ENCODE measurements at places on chromosomes 6 and 20. TPM values are rescaled to one million over a fixed set of nuclear protein-coding genes. Genes with fewer than 3 reads are reported as not detected.

DNA sequence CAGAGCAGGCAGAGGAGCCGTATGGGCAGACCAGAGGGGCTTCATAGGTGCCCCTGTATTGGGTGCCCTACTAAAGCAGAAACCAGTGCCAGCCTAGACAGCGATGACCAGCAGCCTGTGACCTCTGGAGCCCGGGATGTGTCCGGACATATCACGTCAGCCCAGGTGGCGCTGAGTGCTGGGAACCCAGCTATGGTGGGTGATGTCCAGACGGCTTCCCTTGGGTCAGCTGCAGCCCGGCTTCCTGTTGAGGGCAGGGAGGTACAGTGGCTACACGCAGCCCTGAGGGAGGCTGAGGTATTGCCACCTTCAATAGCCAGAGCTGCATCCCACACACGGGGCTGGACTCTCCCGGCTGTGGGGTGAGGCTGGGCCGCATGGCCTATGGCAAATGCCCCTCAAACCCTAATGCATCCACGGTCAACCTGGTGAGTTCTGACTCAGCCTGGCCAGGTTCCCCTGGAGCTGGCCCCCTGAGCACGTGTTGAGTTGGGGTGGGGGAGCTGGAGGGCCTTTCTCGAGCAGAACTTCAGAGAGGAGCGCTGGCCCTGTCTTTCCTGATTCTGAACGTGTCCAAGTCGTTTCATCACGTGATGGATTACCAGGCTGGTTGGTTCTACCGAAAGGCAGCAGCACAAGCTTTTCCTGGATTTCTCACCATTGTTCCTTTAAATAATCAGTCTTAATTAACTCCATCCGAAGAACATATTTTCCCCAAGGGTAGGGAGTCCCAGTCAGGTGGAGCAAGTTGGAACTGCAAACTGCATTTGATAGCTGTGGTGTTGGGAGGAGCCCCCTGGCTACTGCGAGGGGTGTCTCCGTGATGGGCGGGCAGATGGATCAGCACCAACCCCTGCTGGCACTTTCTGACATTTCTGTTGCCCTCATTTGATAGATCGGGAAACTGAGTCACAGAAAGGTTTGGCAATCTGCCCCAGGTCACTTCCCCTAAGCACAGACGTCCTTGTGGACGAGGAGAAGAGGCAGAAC lies 7.1 kb upstream of the MYT1 start:
- no peaks in the 10 kb centered on the region for H3K4me1 ChIP-seq
- H3K4me3 ChIP-seq = no peak overlapping the region
- no peak for DNase-seq
- no peak overlapping the region for H3K27ac ChIP-seq
- H3K27me3 ChIP-seq = peaks cover 73% of the 10 kb centered on the region

Gene ZBTB12
- total RNA-seq = 1.9 TPM

Gene TNXB
- 89.8 TPM for total RNA-seq

- H3K27me3 ChIP-seq = no peaks in the 10 kb centered on the region
- H3K36me3 ChIP-seq = no peaks in the 10 kb centered on the region
- no peaks in the 10 kb centered on the region for H3K4me1 ChIP-seq
- no peak for DNase-seq
Observed at GRCh38 chr6:42199106-42199981, 4.6 kb upstream of the GUCA1B start.

DNA sequence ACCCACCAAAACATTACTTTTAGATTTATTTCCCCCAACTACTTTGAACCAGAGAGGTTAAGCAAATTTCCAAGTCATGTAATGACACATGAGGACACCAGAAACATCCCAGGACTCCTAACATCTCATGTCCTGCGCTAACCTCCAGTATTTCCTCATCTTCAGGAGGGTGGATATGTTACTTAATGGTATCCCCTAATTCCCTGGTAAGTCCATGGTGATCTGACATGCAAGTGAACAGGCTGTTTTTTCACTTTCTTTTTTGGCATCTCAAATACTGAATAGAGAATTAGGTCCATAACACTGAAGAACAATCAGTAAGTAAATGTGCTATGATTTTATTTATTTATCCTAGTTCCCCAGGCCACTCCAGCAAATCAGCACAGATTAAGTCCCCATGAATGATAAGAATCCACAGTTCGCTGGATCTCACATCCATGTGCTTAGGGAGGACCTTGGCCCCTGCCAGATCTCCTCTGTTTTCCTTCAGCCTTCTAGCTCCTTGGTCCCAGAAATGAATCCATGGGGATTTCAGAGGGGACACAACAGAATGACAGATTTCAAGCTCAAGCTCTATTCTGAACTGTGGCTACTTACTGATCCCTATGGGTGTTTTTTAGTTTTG lies 334.6 kb downstream of the CDC5L start:
- no peak for DNase-seq
- H3K36me3 ChIP-seq = no peaks in the 10 kb centered on the region
- H3K4me1 ChIP-seq = no peaks in the 10 kb centered on the region

- DNase-seq = no peak
- H3K27me3 ChIP-seq = no peaks in the 10 kb centered on the region
- no peak overlapping the region for H3K4me3 ChIP-seq
- H3K27ac ChIP-seq = no peak overlapping the region
- H3K36me3 ChIP-seq = no peaks in the 10 kb centered on the region
- no peaks in the 10 kb centered on the region for H3K4me1 ChIP-seq
Observed at GRCh38 chr20:60447703-60448102, 489.5 kb downstream of the CDH26 start.

Gene WFDC10B
- total RNA-seq = not detected

DNA sequence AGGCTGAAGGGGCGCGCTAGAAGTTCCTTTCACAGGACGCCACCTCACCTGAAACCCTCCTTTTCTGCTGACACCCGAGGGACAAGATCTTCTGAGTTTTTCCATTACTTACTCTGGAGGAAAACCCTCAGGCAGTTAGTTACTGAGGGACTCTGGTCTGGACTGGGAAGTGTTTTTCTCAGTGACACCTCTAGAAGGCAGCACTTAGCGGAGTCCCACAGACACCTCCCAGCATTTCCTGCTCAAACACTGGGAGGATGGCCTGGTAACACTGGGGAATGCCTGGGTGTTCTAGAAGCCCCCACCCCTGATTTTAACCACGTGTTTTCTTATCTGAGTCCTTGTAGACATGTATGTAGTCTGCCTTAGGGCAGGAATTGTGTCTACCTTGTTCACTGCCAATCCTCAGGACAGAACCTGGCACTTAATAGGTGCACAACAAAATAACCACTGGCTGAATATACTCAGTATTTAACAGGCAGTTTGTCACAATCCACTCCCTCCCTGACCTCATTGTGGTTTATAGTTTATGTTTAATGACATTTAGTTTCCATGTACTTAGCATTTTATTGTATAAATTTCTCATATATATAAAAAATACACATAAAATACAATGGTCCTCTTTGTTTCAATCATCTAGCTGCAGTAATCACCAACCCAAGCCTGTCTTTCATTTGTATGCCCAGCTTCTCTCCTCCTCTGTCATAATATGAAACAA lies 4.8 kb downstream of the GSTA3 start:
- DNase-seq = no peak
- H3K27ac ChIP-seq = no peak overlapping the region
- H3K4me3 ChIP-seq = no peak overlapping the region
- H3K4me1 ChIP-seq = no peaks in the 10 kb centered on the region
- no peaks in the 10 kb centered on the region for H3K36me3 ChIP-seq

DNA sequence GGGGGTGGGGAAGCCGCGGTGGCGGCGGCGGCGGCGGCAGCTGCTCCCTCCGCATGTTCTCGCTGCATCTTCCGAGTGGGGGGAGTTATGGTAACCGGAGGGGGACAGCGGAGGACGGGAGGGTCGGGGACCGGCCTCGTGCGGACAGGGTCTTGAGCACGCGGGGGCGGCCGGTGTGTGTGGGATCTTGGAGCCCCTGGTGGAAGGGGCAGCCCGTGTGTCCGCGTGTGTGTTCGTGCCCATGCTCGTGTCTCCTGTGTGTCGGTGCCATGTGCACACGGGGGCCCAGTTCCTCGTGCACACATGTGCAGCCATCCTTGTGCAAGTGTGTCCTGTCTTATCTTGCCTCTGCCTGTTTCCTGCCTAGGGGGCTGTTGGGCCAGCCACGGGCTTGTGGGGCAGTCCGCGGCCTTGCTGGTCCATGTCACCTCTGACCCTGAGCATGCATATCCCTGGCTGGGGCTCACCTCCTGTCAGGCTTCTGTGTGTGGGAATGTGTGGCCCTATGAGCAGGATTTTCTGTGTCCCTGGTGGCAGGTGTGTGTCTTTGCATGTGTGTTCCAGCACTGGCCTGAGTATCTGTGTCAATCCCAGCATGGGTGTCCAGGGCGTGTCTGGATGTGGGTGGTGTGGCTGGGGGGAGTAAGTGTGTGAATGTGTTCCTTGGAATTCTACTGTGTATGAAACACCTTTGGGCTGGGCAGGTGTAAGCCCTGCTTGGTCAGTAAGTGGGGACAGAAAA lies 8.5 kb downstream of the SYNGAP1 start:
- H3K27me3 ChIP-seq = no peaks in the 10 kb centered on the region
- H3K4me3 ChIP-seq = peak overlapping the region; percentile 83
- no peak for DNase-seq
- H3K27ac ChIP-seq = peak overlapping the region; percentile 97
- peaks cover 11% of the 10 kb centered on the region for H3K4me1 ChIP-seq
- H3K36me3 ChIP-seq = no peaks in the 10 kb centered on the region

DNA sequence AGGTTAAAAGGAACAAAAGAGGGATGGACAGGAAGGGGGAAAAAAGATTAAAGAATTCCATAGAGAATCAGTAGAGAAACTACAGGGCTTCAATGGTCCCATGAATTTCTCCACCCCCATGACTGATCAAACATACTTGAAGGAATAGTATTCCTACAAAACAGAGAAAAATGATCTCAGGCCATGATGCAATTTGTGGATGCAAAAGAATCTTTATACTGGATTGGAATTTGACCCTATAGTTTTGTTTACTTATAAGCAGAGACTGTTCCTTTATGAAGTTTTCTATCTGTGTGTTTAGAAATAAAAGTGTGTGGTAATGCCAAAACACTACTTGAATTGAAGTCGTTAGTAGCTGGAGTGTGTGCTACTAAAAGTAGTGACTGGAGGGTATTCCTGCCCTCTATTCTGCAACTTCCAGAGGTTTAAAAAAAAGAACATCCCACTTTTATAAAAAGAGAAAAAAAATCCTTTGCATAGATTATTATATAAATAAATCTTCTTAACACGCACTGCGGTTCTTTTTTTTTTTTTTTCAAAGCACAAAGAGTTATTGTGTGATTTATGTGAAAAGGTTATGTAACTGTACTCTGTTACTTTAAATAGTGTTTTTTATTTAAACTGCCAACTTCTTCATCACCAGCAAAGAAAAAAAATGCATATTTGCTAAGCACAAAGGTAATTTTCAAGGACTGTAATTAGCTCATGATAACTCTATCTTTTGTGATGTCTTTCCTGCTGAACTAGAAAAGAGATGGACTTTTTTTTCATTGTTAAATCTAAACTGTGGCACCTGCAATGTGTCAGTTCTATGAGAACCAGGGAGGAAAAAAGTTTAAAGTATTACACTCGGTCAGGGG lies 214.5 kb upstream of the CITED2 start:
- peak overlapping the region; percentile 73 for H3K27ac ChIP-seq
- H3K36me3 ChIP-seq = no peaks in the 10 kb centered on the region
- H3K4me3 ChIP-seq = no peak overlapping the region
- H3K27me3 ChIP-seq = no peaks in the 10 kb centered on the region
- DNase-seq = no peak

Gene CASS4
- total RNA-seq = 3.4 TPM

Gene ENPP4
- 13.8 TPM for total RNA-seq

- H3K4me3 ChIP-seq = peak overlapping the region; percentile 42
- H3K36me3 ChIP-seq = no peaks in the 10 kb centered on the region
- DNase-seq = no peak
- peaks cover 9% of the 10 kb centered on the region for H3K27me3 ChIP-seq
- H3K27ac ChIP-seq = no peak overlapping the region
Observed at GRCh38 chr20:21101453-21101931, 4.7 kb downstream of the LINC00237 start.

- no peaks in the 10 kb centered on the region for H3K36me3 ChIP-seq
- H3K27me3 ChIP-seq = peaks cover 46% of the 10 kb centered on the region
- peak overlapping the region; percentile 60 for H3K4me3 ChIP-seq
- no peak overlapping the region for H3K27ac ChIP-seq
- no peaks in the 10 kb centered on the region for H3K4me1 ChIP-seq
- DNase-seq = no peak
Observed at GRCh38 chr6:88166493-88167351, 575 bp upstream of the CNR1 start.

GRCh38 chr6:14818422-14818884 lies 427.4 kb upstream of the JARID2 start:
- H3K4me3 ChIP-seq = no peak overlapping the region
- DNase-seq = no peak
- no peak overlapping the region for H3K27ac ChIP-seq

Gene PLN
- 4.6 TPM for total RNA-seq

Gene C6orf58
- total RNA-seq = 0.66 TPM

GRCh38 chr20:1397710-1398109 lies 4.9 kb upstream of the FKBP1A start:
- no peaks in the 10 kb centered on the region for H3K36me3 ChIP-seq
- no peak overlapping the region for H3K4me3 ChIP-seq
- no peaks in the 10 kb centered on the region for H3K27me3 ChIP-seq
- no peak for DNase-seq
- no peak overlapping the region for H3K27ac ChIP-seq

Gene MOG
- not detected for total RNA-seq

- no peaks in the 10 kb centered on the region for H3K4me1 ChIP-seq
- H3K4me3 ChIP-seq = no peak overlapping the region
- H3K36me3 ChIP-seq = no peaks in the 10 kb centered on the region
- no peak for DNase-seq
- no peak overlapping the region for H3K27ac ChIP-seq
Observed at GRCh38 chr6:36268478-36269275, 1.2 kb upstream of the PNPLA1 start.

DNA sequence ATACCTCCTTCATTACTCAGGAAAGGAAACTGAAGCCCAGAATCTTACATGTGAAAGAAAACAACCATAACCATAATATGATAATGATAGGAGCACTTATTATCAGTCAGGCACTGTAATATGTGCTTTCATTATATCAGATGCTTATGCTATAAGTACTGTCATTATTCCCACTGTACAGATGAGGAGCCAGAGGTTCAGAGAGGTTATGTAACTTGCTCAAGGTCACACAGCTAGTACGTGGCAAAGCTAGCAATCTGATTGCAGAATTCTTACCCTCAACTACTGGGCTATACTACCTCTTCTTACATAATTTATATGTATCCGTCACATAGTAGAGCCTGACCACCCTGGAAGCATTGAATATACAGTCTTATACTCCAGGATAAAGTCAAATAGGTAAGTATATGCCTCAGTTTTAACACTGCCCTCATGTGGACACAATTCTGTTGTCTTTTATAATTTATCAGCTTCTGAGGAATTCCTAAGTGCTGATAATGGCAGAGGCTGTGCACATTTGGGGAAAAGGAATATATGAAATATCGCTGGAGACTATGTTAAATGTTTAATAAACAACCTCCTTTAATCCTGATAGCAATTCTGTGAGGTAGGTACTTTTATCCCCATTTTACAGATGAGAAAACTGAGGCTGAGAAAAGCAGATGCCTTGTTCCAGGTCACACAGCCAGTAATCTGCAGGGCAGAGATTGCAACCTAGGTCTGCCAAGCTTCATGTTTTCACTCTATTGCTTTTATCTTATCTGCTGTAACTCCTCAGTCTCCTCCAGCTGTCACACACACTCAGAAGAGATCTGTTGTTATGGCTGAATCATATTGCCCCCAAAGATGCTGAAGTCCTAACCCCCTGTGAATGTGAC lies 13.4 kb downstream of the BCAS1 start:
- H3K27me3 ChIP-seq = no peaks in the 10 kb centered on the region
- no peaks in the 10 kb centered on the region for H3K36me3 ChIP-seq
- H3K4me3 ChIP-seq = no peak overlapping the region
- H3K27ac ChIP-seq = no peak overlapping the region
- no peak for DNase-seq

Measured in breast epithelium (tissue), 4 donors.